ENCODE measurements at places on chromosomes 7 and 10. TPM values are rescaled to one million over a fixed set of nuclear protein-coding genes. Genes with fewer than 3 reads are reported as not detected.

The DDC gene
- polyA plus RNA-seq, result not detected

The PLEKHS1 gene
- polyA plus RNA-seq, result not detected

The NUTM2E gene
- polyA plus RNA-seq, result not detected

The CCDC3 gene
- not detected for polyA plus RNA-seq

The PDZD7 gene
- polyA plus RNA-seq, result 0.28 TPM

The ETV1 gene
- not detected for polyA plus RNA-seq

DNA sequence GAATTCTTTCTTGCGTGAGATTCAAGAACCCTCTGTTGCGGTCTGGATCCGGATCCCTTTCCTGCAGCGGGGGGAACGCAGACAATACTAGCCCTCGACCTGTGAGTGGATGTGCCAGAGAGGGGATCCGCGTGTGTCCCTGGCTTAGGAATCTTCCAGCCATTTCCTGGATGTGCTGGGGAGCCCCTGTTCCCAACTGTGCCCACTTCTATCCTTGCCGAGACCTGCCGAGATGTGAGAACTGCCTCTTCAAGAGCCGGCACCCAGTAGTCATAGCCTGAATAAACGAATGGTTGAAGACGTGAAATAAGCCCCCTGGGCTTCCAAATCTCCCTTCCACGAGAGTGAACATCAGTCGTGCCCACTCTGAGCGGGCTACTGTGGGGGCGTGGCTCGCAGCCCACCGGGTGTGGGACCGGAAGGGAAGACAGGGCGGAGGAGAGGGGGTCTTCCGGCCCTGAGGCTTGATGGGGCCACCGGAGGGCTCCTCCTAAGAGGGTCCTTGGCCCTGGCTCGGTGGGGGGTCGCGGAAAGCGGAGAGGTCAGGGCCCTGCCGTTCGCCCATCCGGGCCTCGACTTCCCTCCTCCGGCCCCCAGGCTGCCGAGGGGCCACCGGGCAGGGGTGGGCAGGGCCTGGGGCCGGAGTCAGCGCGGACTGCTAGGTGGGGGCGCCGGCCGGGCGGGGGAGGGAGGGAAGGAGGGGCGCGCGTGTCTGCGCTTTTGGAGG lies 1.3 kb upstream of the CCDC136 start:
- no peak for DNase-seq

DNA sequence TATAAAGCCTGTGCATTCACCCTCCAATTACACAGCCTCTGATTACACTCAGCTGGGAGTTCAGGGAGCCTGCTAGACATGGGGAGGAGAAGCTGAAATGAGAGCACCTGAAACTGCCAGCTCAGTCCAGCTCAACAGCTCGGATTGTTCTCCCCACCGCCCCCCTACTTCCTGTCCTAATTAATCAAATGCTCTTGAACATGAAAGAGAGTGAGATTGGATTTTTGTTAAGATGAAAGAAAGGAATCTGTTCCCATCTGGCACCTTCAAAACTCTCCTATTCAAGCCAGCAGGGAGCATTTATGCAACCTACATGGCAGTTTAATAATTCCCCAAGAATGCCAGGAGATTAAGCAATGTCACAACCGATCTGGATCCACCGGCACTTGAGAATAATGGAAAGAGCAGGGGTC lies 98.0 kb downstream of the NPSR1 start:
- DNase-seq, result no peak

- DNase-seq, result no peak
Observed at GRCh38 chr10:84308021-84308420, 20.4 kb upstream of the CCSER2 start.

- no peak for DNase-seq
Observed at GRCh38 chr10:125423569-125423968, 259.4 kb downstream of the TEX36 start.

- DNase-seq, result peak; percentile 26
Observed at GRCh38 chr7:71733107-71733870, 601.3 kb downstream of the GALNT17 start.

- DNase-seq, result no peak
Observed at GRCh38 chr10:86077871-86078638, 288.5 kb downstream of the GRID1 start.

GRCh38 chr7:123271856-123272255 lies 72.1 kb upstream of the SLC13A1 start:
- no peak for DNase-seq

- DNase-seq, result no peak
Observed at GRCh38 chr10:34687434-34688210, 127.5 kb downstream of the PARD3 start.

GRCh38 chr10:124425227-124425962 lies 6.7 kb upstream of the OAT start:
- DNase-seq, result no peak

DNA sequence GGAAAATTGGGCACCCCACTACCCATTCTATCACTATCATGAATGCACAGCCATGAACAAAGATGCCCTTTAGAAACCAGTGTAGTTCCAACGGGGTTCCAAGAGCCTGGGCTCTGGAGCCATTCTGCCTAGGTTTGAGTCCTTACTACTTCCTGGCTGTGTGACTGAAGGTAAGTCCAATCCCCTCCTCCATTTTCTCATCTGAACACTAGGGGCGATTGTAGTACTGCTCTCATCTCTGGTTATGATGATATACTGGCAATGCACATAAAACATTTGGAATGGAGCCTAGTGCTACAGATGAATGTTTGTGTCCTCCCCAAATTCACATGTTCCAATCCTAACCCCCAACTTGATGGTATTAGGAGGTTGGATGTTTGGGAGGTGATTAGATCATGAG lies 28.1 kb upstream of the CDH23 start:
- DNase-seq, result no peak

- DNase-seq, result no peak
Observed at GRCh38 chr10:70364772-70365091, 17.7 kb downstream of the LRRC20 start.

DNA sequence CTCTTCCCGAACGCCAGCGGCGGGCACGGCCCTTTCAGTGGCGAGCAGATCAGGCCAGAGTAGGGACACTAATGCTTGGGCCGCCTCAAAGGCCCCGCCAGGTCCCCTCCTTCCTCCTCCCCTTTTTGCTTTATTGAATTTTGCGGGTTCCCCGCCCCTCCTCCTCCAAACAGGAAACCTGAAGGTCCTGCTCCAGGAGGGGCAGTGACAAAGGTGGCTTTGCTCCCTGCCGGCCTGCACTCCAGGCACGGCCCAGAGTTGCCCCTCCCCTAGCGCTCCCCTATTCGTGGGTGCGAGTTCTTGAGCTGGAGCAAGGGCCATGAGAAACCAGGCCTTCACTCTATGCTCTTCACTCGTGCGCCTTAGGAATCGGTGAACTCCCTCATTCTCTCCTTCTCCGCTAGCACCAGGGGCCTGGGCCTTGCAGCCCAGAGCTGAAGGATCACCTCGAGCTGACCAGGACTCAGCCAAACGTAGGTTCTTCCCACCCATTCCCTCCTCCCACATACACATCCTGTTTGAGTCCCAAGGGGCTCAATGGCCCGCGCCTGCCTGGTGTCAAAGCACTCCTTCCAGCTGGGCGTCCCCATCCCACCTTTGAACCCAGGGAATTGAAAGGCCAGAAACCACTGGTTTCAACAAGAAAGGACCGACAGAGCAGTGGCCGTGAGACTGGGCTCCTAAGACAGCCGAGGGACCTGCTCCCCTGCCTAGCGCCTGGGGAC lies 619 bp upstream of the HOXA6 start:
- no peak for DNase-seq

DNA sequence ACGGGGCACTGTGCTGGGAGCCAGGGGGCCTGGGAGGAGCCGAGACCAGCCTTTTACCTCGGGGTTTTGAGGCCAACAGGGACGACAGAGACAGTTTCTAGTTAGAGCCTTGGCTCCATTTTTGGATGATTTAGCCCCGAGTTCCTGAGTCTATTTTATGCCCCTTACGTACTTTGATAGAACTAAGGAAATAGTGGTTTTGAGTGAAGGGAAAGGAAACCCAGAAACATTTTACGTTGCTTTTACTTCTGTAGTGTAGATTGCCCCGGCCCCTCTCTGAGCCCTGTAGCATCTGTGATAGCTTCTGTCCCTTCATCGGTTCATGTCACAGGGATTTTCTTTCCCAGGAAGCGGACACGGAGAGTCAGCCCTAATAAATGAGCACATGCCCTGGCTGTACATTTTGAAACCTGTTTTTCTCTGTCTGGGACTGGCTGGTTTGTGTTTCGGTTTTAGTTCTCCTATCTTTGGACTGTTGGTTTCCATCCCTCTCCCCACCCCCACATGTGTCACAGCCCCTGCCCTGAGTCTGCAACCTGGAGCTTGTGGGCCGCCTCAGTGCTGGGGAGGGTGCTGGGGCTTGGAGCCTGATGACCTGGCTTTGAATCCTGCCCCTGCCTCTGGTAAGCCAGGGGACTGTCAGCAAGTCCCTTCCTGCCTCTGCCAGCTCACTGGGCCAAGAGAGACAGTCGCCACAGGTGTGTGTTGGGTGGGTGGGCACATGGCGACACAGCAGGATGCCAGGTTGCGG lies 6.9 kb upstream of the ORAI2 start:
- DNase-seq, result peak; percentile 82

- DNase-seq, result no peak
Observed at GRCh38 chr7:34837801-34838201, 179.8 kb downstream of the NPSR1 start.

DNA sequence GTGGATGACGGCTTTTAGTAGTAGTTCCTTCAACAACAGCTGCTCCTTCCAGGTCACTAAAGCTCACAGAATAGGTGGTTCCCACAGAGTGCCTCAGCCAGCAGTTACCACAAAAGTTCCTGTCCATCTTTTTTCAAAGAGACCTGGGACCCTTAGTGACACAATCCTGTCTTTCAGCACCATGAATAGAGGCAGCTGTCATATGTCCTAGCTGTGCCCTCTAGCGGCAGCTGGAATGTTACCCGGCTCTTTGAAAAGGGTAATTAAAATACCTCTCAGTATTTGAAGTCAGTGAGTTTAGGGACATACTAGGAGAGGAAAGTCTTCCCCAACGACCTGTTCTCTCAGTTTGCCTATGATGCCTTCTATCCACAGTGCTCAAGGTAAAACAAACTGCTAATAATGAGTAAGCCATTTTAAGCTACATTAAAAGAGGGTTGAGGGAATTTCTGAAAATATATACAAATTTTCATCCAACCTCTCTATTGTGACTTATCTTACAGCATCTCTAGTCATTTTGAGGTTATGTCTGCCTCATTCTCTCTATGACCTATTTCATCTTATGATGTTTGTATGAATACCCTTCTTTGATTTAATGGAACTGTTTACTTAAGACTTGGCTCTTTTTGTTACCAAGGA lies 290.8 kb downstream of the NXPH1 start:
- no peak for DNase-seq

DNA sequence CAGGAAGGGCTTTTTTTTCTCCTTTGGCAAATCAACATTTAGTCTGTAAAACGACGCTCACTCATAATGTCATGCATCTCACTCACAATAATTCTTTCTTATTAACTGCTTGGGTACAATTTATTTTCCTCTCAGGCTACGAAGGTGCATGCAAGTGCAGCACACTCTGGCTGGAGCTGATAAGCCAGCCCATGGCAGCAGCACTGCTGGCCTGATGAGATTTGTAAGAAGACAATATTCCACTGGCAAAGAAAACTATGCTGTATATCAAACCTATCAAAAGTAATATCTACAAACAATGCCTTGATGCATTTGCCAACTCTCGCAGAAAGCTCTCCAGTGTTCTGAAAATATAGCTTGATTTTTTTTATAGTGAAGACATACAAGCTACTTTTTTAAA lies 170.0 kb upstream of the PHF14 start:
- DNase-seq, result no peak

DNA sequence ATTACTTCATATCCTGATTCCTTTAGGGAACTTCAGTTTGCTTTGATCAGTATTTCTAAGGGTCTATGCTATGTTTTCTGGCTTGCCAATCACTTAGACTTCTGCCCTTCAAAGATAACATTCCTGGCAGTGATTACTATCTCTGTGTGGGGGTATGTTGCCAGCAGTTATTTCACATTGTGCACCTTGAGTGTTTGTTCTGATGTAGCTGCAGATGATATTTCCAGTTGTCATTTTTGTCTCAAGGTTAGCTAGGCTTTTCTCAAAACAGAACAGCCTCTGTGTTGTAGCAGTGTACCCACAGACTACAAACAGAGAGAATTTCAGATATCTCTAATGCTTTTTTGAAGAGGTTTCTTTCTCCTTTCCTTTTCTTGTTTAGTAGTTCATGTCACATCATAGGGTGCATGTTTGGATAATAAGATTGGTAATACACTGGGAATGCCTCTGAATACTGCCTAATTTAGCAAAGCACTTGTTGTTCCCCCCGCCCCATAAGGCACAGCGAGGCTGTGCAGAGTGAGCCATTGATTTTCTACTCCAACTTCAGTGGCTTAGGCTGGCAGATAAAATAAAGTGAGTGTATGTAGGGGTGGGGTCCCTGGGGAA lies 134.7 kb upstream of the AGR3 start:
- no peak for DNase-seq

- DNase-seq, result no peak
Observed at GRCh38 chr10:88389456-88389855, 193.7 kb downstream of the RNLS start.

- no peak for DNase-seq
Observed at GRCh38 chr7:104960741-104961448, 53.1 kb upstream of the KMT2E start.

DNA sequence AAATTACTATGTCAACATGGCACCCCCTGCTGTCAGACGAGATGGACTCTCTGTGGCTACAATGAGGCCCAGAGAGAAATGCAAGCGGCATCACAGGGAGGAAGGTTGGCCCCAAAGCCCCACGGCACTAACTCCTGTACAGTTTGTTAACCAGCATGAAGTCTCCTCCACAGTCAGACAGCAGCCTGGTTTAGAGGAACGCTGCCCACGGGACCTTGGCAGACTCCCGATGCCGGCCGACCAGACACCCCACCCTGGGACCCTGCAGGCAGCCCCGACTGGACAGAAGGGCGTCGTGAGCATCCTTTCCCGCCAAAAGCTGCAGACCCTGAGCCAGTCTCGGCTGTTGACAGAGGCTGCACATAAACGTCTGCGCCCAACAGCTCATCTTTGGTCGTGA lies 158.8 kb downstream of the DIP2C start:
- no peak for DNase-seq

DNA sequence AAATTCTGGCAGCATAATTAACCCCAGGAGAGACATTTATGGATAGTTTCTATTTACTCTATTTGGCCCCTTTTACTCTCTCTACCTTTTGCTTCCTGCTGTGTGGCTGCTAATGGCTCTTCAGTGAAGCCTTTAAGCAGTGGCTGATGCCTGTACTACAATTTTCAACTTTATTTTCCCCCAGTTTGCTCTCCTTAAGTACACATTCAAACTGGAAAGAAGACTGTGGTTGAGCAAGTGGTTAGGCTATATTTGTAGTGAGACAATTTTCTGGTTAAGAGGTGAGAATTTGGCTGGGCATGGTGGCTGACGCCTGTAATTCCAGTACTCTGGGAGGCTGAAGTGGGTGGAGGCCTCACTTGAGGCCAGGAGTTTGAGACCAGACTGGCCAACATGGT lies 8.5 kb upstream of the RSBN1L start:
- DNase-seq, result peak; percentile 28

All from immature natural killer cell (primary cell).